ENCODE measurements at places on chromosomes 6 and 20. TPM values are rescaled to one million over a fixed set of nuclear protein-coding genes. Genes with fewer than 3 reads are reported as not detected.

GRCh38 chr6:101085327-101085726 lies 204.2 kb upstream of the ASCC3 start:
- peak; percentile 75 for DNase-seq

GRCh38 chr6:44717431-44717830 lies 329.9 kb downstream of the CDC5L start:
- no peak for DNase-seq

Gene FERMT1
- total RNA-seq, result 8.3 TPM

DNA sequence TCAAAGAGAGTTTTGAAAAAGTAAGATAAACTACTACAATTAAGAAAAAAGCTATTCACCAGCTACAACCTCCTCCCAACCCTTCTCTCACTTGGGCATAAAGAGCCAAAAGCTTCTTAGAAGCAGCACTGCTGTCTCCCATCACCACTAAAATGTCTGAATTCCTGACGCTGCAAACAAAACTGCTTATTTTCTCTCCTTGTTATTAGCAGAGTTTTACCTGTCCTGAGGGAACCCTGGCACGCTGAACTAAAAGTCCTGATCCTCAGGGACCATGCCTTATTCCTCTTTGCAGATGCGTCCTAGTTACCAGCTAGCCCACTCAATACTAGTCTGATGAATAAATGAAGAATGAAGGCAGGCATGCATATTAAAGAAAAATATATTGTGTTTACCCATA lies 1.1 kb downstream of the HACE1 start:
- no peak for DNase-seq

Gene SLC22A2
- total RNA-seq, result not detected

- DNase-seq, result no peak
Measured at GRCh38 chr6:79778816-79779215, 147.7 kb downstream of the SH3BGRL2 start.

DNA sequence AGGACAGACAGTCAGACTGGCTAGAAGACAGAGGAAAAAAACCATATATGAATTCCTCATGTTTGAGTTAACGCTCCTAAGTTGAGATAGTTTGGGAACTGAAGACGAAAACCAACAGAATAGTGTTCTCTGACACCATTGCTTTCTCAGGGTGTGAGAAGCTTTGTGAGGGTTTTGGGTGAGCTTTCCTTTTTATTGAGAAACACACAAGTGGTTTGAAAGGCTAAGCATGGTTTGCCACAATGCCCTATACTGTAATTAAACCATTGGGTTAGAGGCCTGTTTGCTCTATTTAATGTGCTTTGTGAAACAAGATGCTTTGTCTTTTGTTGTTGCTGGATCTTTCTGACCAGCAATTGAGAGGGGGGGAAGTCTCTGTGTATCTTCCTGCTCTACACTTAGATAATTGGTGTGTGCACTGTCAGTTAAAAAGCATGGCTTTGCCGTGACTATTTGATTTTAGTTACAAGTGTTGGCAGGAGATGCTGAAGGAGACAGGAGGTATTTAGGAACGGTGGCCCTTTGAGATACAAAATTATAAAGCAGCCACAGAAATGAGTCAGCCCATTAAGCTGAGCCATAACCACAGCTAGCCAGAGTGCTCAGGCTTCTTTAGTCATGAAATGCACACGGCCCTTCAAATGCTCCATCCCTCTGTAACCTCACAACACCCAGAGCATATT lies 273.0 kb upstream of the PREP start:
- DNase-seq, result peak; percentile 95

GRCh38 chr6:47700596-47700995 lies 2.2 kb downstream of the ADGRF4 start:
- no peak for DNase-seq

DNA sequence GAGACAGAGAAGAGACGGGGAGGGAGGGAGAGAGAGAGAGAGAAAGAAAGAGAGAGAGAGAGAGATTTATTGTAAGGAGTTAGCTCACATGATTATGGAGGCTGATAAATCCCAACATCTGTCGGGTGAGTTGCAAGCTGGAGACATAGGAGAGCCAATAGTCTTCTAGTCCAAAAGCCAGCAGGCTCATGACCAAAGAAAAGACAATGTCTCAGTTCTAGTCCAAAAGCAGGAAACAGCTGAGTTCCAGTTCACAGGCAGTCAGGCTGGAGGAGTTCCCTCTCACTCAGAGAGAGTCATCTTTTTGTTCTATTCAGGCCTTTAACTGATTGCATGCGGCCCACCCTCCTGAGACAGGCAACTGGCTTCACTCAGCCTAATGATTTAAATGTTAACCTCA lies 416.6 kb downstream of the PREX1 start:
- DNase-seq, result no peak
